ENCODE measurements at places on chromosomes 11 and 22.

DNA sequence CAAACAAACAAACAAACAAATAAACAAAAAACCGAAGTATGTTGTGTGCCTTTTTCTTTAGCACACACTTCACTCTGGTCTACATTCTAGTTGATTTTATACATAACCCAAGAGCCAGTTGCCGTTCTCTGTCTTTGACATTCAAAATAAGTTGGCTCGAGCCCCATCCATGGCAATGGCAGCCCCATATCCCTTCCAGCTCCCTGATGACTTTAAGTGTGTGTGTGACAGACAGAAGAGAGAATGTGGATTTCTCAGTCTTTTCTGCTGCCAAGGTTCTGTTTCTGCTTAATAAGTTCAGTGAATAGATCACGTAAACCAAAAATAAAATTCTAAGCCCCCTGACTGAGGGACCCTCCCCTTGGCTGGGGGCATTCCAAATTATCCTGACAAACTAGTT lies 100.6 kb upstream of the TENM4 start:
- DNase-seq: no peak

- DNase-seq: peak; percentile 37
These were observed 367.9 kb downstream of the MN1 start for GRCh38 chr22:27433585-27434190.

- DNase-seq: peak; percentile 97
These were observed 52.1 kb downstream of the ALG9 start for GRCh38 chr11:111819161-111819828.

- peak; percentile 15 for DNase-seq
These were observed 4.5 kb downstream of the SHISA8 start for GRCh38 chr22:41910050-41911000.

- DNase-seq: peak; percentile 14
These were observed 752.9 kb downstream of the CNTN5 start for GRCh38 chr11:99773646-99774045.
